ENCODE measurements at places on chromosomes 6 and 20. TPM values are rescaled to one million over a fixed set of nuclear protein-coding genes. Genes with fewer than 3 reads are reported as not detected.

Gene HLA-DMB
- 142 TPM for total RNA-seq

Gene HFE
- total RNA-seq = 0.19 TPM

GRCh38 chr20:11992426-11992825, 74.7 kb downstream of the BTBD3 start:
- no peaks in the 10 kb centered on the region for H3K27me3 ChIP-seq
- no peak for DNase-seq
- no peak overlapping the region for H3K4me3 ChIP-seq
- no peak overlapping the region for H3K27ac ChIP-seq

DNA sequence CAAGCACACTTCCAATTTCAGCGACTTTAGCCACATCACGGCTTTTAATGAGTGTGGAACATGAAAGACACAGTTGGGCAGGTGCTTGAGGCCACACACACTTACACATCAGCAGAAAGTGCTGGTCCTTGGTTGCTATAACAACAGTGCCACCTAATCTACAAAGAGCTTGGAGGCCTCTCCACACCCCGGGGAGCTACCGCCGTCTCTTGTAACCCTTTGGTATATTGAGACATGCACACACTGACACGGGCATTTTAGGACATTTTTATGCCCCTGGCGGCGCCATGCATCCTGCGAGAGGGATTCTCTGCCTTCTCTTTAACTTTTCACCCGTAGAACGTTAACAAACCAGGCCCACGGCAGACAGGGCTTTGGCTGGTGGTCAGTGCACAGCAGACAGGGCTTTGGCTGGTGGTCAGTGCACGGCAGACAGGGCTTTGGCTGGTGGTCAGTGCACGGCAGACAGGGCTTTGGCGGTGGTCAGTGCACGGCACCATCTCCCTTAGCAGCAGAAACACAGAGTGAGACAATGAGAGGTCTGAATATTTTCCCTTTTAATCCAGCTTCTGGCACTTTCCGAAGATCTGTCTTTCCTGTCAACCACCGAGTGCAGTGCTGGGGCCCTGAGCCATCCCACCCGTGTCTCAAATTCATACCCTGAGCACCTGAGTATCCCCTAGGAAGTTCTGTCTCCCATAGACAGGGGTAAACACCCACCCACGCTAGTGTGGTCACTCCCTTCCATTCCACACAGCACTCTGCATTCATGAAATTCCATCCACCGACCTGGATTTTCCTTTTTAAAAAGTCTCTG, 116.6 kb upstream of the RPS6KA2 start:
- H3K27ac ChIP-seq = no peak overlapping the region
- DNase-seq = no peak
- peaks cover 37% of the 10 kb centered on the region for H3K4me1 ChIP-seq
- H3K27me3 ChIP-seq = no peaks in the 10 kb centered on the region

GRCh38 chr6:139496654-139497344, 122.4 kb upstream of the CITED2 start:
- DNase-seq = no peak
- no peaks in the 10 kb centered on the region for H3K27me3 ChIP-seq
- H3K27ac ChIP-seq = no peak overlapping the region
- no peak overlapping the region for H3K4me3 ChIP-seq
- H3K36me3 ChIP-seq = no peaks in the 10 kb centered on the region

DNA sequence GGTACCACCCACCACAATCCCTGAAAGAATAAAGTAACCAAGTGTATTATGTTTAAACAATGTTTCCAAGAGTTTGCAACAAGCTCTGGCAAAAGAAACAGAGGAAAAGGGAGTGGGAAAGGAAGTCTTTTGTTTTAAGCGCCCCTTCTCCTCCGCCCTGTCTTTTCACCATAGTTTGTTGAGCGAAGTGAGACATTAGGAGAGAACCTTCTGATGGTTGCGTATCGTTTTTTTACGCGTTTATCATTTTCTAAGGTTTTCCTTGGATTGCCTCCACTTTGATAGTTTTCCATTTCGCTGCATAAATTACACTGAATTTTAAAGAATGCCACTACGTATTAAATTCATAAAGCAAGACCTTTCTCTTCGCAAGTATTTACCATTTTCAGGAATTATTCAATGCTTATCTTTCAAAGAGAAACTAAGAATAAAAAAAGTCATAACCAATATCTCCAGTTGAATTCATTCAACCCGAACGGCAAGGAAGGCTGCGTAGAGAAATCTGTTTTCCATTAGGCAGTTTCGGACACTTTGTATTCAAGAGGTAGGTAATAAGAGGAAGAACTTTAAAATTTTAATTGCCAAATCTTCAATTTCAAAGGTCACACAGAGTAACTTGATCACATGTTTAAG, 920 bp upstream of the EPHA7 start:
- H3K4me1 ChIP-seq = no peaks in the 10 kb centered on the region
- no peaks in the 10 kb centered on the region for H3K27me3 ChIP-seq
- no peak for DNase-seq

DNA sequence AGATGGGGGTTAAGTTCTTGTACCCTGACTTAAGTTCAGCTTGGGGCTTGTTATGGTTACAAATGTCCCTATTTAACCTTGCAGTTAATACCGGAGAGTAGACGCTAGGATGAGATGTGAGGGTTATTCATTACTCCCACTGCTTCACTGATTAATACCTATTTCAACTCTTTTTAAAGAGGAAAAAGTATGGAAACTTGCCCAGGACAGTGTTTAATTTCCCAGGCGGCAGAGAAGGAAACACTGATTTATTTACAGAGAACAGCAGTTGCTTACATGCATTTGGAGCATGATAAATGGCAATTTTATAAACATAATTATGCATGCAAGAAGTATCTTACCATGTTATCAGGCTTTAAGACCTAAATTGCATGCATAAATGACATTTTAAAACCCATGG, 137.7 kb downstream of the RCAN2 start:
- no peaks in the 10 kb centered on the region for H3K36me3 ChIP-seq
- H3K4me1 ChIP-seq = peaks cover 18% of the 10 kb centered on the region
- H3K27ac ChIP-seq = no peak overlapping the region
- no peaks in the 10 kb centered on the region for H3K27me3 ChIP-seq
- no peak for DNase-seq
